ENCODE measurements at places on chromosomes 11 and 22. TPM values are rescaled to one million over a fixed set of nuclear protein-coding genes. Genes with fewer than 3 reads are reported as not detected.
A peak's percentile ranks its signal among the peaks of the same experiment; 100 is the strongest.

DNA sequence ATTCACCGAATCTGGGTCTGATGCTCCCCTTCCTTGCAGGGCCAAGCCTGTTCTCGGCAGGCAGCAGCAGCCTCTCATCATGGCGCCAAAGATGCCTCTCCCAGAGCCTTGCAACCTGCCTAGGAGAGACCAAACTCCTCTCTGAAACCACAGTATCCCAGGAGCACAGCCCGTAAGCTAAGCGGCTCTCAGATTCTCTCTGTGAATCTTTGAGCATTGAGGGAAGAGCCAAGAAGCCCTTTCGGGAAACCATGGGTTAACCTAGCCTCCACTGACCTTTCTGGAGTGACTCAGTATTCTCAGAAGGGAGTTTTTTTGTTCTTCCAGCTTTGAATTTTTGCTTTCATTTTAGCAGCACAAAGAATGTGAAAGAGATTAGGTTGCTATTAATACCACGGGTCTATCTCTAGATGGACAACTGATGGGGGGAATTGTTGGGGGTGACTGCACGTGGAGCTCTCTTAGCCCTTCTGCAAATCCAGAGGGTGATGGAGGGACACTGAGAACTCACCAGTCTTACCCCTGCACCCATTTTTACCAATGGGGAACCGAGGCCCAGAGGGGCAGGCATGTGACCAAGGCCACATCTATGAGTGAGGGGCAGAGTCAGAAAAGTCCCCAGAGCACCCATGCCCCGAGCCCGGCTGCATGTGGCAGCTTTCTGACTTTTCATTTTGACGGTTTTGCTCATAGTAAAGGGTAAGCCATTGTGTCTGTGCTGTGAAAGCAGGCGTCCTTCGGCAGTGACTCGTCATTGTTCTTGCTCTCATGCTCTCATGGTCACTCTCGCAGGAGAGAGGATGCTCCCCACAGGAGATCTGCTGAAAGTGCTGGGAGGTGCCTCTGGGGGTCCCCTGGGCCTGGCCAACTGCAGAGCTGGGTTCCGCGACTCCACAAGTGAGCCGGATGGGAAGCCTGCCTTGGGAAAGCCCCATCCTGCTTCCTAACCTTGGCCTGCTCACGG, 36.0 kb downstream of the IRAG1 start:
- peak overlapping the region; percentile 66 for H3K27ac ChIP-seq
- no peak overlapping the region for H3K4me3 ChIP-seq
- H3K27me3 ChIP-seq, result no peaks in the 10 kb centered on the region
- H3K4me1 ChIP-seq, result peaks cover 19% of the 10 kb centered on the region

- H3K27me3 ChIP-seq, result no peaks in the 10 kb centered on the region
- H3K4me1 ChIP-seq, result peaks cover 41% of the 10 kb centered on the region
- H3K27ac ChIP-seq, result peak overlapping the region; percentile 78
- no peak for DNase-seq
- no peak overlapping the region for H3K4me3 ChIP-seq
Measured at GRCh38 chr22:20550851-20551744, 43.7 kb downstream of the MED15 start.

- H3K27me3 ChIP-seq, result no peaks in the 10 kb centered on the region
- no peak overlapping the region for H3K27ac ChIP-seq
- H3K4me1 ChIP-seq, result peaks cover 2% of the 10 kb centered on the region
- H3K36me3 ChIP-seq, result no peaks in the 10 kb centered on the region
- H3K4me3 ChIP-seq, result no peak overlapping the region
Measured at GRCh38 chr22:25630447-25630846, 66.0 kb downstream of the GRK3 start.

TEX54 gene
- not detected for total RNA-seq

DNA sequence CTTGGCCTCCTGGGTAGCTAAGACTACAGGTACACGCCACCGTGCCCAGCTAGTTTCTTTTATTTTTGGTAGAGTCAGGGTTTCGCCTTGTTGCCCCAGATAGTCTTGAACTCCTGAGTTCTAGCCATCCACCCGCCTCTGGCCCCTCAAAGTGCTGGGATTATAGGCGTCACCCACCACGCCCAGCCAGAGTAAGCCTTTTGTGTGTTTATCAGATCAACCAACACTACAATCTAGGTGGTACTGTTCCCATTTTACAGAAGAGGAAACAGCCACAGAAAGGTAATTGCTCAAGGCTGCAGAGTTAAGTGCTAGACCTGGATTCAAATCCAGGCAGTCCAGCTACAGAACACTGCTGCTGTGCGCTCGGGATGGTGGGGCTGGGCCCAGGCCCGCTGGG, 3.1 kb downstream of the TOMM22 start:
- no peaks in the 10 kb centered on the region for H3K27me3 ChIP-seq
- DNase-seq, result no peak
- peaks cover 3% of the 10 kb centered on the region for H3K36me3 ChIP-seq
- no peaks in the 10 kb centered on the region for H3K4me1 ChIP-seq

RAB39A gene
- 2.8 TPM for total RNA-seq

GRCh38 chr11:96329419-96329818, 13.6 kb downstream of the MAML2 start:
- no peaks in the 10 kb centered on the region for H3K36me3 ChIP-seq
- H3K4me3 ChIP-seq, result no peak overlapping the region
- peaks cover 41% of the 10 kb centered on the region for H3K4me1 ChIP-seq
- H3K27ac ChIP-seq, result peak overlapping the region; percentile 40
- DNase-seq, result no peak

GNAZ gene
- total RNA-seq, result 5.7 TPM

DNA sequence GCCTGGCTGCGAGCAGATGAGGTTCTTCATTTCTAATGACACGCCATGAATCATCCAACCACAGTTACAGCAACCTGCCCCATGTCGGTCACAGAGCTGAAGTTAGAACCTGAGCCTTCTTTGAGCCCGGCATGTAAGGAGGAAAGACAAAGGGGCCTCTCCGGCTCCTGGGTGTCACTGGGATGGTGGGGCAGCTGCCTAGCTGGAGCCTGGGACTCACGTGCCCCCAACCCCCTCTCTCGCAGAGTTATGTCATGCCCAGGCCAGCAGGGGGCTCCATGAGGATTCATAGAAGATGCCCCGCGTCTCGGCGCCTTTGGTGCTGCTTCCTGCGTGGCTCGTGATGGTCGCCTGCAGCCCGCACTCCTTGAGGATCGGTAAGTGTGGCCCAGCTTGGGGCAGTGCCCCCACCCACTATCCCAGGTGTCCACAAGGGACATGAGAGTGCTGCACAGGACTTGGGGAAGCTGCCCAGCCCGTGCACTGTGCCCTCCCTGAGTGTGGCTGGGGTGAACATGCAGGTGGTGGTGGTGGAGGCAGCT, 148.5 kb downstream of the GRIK4 start:
- H3K27me3 ChIP-seq, result no peaks in the 10 kb centered on the region
- H3K4me1 ChIP-seq, result no peaks in the 10 kb centered on the region
- no peaks in the 10 kb centered on the region for H3K36me3 ChIP-seq
- no peak overlapping the region for H3K4me3 ChIP-seq
- H3K27ac ChIP-seq, result no peak overlapping the region

FAT3 gene
- 2.6 TPM for total RNA-seq

- H3K4me1 ChIP-seq, result no peaks in the 10 kb centered on the region
- no peak overlapping the region for H3K4me3 ChIP-seq
- no peaks in the 10 kb centered on the region for H3K27me3 ChIP-seq
- no peak overlapping the region for H3K27ac ChIP-seq
Measured at GRCh38 chr11:46127150-46127638, 5.9 kb upstream of the PHF21A start.

- H3K4me3 ChIP-seq, result no peak overlapping the region
- H3K4me1 ChIP-seq, result peaks cover 6% of the 10 kb centered on the region
- no peak overlapping the region for H3K27ac ChIP-seq
Measured at GRCh38 chr11:112082729-112083128, 3.8 kb downstream of the TIMM8B start.

DNA sequence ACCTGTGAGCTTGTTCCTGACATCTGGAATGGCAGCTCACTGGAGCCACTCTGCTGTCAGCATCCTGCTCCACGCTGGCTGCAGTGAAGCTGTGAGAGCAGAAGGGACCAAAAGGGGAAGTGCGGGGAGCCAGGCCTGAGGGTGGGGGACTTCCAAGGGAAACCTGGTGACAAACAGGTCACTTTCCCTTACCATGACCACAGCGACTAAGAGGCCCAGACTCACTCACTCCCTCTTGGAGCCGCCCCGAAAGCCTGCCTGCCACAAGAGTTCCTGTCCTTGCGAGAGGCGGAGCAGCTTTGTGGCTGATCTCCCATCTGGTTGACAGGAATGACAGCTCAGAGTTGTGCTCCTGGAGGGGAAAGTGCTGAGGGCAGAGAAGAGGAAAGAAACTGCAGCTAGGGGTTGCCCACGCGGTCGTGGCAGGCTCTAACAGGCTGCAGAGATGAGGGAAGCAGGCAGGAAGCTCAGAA, 183.8 kb upstream of the NTM start:
- no peak overlapping the region for H3K27ac ChIP-seq
- H3K27me3 ChIP-seq, result no peaks in the 10 kb centered on the region
- no peak overlapping the region for H3K4me3 ChIP-seq
- H3K4me1 ChIP-seq, result no peaks in the 10 kb centered on the region

DNA sequence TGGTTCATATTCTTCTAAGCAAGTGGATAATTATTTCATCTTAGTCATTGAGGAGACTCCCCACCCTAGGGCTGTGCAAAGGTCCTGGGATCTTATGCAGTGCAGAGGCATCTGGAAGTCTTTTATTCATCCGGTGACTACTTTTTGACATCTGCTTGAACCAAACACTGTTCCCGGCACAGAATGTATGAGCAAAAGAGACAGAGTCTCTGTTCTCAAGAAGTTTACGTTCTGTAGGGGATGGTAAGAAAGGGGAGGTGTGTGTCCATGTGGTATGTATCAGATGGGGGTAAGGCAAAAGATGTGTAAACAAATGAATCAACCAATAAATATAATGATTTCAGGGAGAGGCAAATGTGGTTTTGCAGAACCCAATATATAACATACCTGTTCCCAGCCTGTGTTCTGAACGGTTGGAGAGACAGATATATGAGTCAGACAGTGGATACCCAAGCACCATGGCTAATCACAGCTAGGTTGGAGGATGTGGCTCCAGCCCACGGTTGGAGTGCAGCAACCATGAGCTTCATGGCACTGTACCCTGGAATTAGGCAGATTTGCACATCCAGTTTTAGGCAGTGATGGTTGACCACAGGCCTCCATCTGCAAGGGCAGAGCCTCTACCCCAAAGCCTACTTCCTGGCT, 75.1 kb upstream of the CADM1 start:
- DNase-seq, result no peak
- no peaks in the 10 kb centered on the region for H3K4me1 ChIP-seq
- H3K4me3 ChIP-seq, result no peak overlapping the region
- no peaks in the 10 kb centered on the region for H3K36me3 ChIP-seq
- no peak overlapping the region for H3K27ac ChIP-seq
- H3K27me3 ChIP-seq, result no peaks in the 10 kb centered on the region

- DNase-seq, result no peak
- no peaks in the 10 kb centered on the region for H3K36me3 ChIP-seq
- no peak overlapping the region for H3K27ac ChIP-seq
- H3K27me3 ChIP-seq, result no peaks in the 10 kb centered on the region
- no peak overlapping the region for H3K4me3 ChIP-seq
- no peaks in the 10 kb centered on the region for H3K4me1 ChIP-seq
Measured at GRCh38 chr11:35911013-35911412, 32.8 kb upstream of the LDLRAD3 start.

GRCh38 chr11:75078233-75078632, 18.4 kb downstream of the OR2AT4 start:
- H3K27me3 ChIP-seq, result no peaks in the 10 kb centered on the region
- no peak for DNase-seq
- no peaks in the 10 kb centered on the region for H3K36me3 ChIP-seq
- no peak overlapping the region for H3K27ac ChIP-seq

KDM4D gene
- 0.94 TPM for total RNA-seq

DNA sequence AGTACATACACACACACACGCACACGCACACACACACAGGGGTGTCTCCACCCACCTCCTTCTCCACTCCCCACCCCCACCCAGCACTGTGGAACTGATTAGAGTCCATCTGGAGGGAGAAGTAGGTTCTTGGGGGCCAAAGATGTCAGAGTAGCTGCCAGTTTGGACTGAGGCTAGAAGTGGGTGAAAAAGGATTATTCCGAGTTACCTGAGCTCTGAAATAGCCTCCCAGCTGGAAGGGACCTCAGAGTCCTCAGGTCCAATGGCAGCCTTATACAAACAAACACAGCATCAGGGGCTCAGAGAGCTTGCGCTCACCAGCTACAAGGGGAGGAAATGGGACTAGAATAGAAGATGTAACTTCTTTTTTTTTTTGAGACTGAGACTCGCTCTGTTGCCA, 20.8 kb downstream of the IL10RA start:
- H3K27ac ChIP-seq, result no peak overlapping the region
- H3K4me3 ChIP-seq, result no peak overlapping the region
- H3K36me3 ChIP-seq, result no peaks in the 10 kb centered on the region
- H3K27me3 ChIP-seq, result no peaks in the 10 kb centered on the region
- no peak for DNase-seq

- peak; percentile 73 for DNase-seq
- no peak overlapping the region for H3K27ac ChIP-seq
- H3K4me3 ChIP-seq, result no peak overlapping the region
- no peaks in the 10 kb centered on the region for H3K36me3 ChIP-seq
- H3K4me1 ChIP-seq, result no peaks in the 10 kb centered on the region
Measured at GRCh38 chr11:118939953-118940598, 14.3 kb upstream of the BCL9L start.

AASDHPPT gene
- total RNA-seq, result 33.0 TPM

DNA sequence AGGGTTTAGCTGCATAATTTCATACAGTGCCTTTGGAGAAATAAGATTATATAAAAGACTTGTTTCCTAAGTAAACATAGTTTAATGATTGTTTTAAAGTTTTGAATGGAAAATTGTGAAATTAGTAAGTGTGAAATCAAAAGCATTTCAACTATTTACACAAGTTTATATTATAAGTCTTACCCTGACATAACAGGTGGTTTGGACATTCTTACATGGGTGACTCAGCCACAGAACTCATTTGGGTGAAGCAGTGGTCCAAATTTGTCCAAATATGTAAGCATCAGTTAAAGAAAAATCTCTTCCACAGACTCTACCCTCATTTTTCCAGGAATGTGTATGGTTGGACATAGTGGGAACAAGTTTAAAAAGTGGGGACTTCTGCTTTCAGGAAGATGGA, 68.0 kb downstream of the USP47 start:
- peaks cover 18% of the 10 kb centered on the region for H3K36me3 ChIP-seq
- H3K27me3 ChIP-seq, result no peaks in the 10 kb centered on the region
- H3K4me1 ChIP-seq, result no peaks in the 10 kb centered on the region
- no peak for DNase-seq

ABCG4 gene
- 0.25 TPM for total RNA-seq

- H3K4me3 ChIP-seq, result peak within 1 kb of the TSS; percentile 65
- H3K36me3 ChIP-seq, result no peaks in the 10 kb centered on the region
- no peaks in the 10 kb centered on the region for H3K27me3 ChIP-seq
- H3K27ac ChIP-seq, result peak within 1 kb of the TSS; percentile 96
Measured at GRCh38 chr11:86672007-86672621, at the start of gene ME3. TSS of gene ME3 (minus strand) at chr11:86672616.

DNA sequence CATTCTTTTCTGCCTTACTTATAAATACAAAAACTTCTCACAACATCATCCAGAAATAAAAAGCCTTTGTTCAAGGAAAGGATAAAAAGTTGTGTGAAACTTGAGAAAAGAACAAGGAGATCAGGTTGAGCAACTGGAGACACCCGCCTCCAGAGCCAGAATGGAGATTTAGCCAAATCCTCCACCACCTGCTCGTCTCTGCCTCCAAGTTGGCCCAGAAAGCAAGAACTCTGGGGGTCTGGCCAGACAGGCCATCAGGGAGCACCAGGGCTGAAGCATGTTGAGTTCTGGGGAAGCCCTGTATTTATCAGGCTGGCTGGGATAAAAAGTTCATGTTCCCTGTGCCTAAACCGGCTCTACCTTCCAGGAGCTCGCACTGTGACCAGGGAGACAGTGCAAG, 14.9 kb downstream of the SMCO4 start:
- no peaks in the 10 kb centered on the region for H3K27me3 ChIP-seq
- H3K4me1 ChIP-seq, result no peaks in the 10 kb centered on the region
- H3K27ac ChIP-seq, result no peak overlapping the region
- H3K4me3 ChIP-seq, result no peak overlapping the region

Measured in kidney (tissue), 22 donors.